Left renal pelvis (tissue), 4 donors: ENCODE measurements at places on chromosomes 3 and 15. TPM values are rescaled to one million over a fixed set of nuclear protein-coding genes. Genes with fewer than 3 reads are reported as not detected.
A peak's percentile ranks its signal among the peaks of the same experiment; 100 is the strongest.

PRKCD gene
- 25.8 TPM for polyA plus RNA-seq

GRCh38 chr3:41118461-41119390, 80.6 kb upstream of the CTNNB1 start:
- no peak for DNase-seq

DNA sequence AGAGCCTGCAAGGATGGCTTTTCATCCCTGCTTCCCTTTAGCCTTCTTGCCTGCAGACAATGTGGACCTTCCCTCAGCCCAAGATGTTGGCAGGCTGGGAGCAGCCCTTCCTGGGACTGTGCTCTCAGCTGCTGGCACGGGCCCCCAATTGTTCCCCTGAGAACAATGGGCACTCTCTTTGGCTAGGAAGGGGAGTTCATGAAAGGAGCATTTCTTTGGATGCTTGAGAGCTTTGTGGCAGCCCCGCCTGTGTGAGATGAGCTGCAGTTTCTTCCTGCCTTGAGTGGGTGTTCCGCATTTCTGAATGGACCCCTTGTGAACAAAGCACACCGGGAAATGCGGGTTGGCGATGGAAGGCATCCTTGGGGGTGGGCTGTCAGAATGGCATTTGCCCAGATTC, 35.0 kb upstream of the BSN start:
- no peak for DNase-seq

- DNase-seq: no peak
Observed at GRCh38 chr15:58057559-58057958, 8.0 kb downstream of the ALDH1A2 start.

DNA sequence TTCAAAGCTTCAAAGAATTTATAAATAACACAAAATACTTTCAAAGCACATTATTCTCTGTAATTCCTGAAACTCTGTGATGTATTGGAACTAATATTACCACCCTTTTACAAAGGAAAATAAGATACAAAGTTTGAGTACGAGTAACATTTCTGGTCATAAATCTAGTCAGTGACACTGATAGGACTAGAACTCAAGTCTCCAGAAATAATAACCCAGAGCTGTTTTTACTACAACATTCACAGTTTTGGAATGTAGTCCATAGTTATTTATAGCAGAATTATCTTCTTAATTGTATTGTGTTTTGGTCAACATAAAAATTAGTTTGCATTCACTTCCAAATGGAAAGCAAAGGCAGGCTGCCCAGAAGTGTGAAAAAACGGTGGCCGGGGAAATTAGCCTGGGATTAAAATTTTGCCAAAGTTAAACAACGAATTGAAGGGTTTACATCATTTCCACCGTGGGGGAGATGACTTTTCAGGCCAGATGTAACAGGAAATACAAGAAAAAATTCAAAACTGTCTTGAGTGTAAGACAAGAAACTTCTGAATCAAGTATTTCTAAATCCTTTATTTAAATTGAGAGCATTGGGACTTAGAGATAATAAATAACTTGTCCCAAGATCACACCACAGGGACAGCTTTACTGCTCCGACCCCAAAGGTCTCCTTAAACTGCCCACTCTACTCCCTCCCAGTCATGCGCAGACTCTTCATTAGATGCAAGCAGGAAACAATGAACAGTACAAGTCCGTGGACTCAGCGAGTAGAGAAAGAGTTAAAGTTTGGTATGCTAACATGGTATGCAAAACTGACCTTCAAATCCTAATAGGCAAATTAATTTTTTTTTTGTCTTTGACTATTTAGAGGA, 74.3 kb upstream of the VGLL4 start:
- peak; percentile 73 for DNase-seq

RARB gene
- polyA plus RNA-seq: 68.6 TPM

DNA sequence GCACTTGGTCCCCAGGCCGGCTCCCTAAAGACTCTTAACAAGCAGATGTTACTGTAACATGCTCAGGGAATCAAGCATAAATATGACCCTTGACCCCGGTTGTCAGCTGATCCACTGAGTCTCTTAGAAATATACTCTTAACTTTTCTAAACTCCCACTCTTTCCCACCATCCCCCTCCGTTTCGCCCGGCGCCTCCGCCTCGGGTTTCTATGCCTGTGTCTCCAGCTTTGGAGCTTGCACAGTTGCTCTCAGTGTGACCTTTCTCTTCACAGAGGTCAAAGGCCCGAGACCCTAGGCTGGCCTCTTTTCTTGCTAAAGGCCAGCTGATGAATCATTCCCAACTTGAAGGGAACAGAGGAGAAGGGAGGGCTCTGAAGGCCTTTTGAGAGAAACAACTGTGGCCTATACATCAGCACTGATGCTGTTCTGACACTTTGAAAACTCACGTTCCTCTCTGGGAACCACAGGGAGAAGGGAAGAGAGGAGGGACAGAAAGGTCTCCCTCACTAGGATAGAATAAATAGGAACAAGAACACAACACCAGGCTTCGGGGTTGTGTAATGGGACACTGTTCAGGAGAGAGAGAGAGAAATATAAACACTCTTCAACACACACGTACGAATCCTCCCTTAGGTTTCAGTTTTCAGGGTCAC, 484.5 kb upstream of the NR2F2 start:
- peak; percentile 76 for DNase-seq
